ENCODE measurements at places on chromosomes 3 and 15.
A peak's percentile ranks its signal among the peaks of the same experiment; 100 is the strongest.

DNA sequence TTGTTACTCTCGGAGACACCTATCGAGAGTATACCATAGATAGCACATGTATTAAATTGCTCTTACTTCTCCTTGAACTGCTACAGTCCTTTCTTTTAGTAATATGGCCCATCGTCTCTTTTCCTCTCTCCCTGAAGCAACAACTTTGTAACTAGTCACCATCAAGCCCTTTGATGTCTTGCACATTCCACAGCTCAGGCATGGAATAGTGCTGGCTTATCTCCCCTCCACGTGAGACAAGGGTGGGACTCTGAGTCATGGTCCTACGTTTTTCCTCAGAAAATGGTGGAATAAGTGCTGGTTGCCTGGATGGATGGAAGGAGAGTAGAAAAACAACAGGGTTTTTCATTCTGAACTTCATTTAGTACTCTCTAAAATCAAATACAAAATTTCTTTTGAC lies 163.3 kb upstream of the MBNL1 start:
- DNase-seq = no peak

DNA sequence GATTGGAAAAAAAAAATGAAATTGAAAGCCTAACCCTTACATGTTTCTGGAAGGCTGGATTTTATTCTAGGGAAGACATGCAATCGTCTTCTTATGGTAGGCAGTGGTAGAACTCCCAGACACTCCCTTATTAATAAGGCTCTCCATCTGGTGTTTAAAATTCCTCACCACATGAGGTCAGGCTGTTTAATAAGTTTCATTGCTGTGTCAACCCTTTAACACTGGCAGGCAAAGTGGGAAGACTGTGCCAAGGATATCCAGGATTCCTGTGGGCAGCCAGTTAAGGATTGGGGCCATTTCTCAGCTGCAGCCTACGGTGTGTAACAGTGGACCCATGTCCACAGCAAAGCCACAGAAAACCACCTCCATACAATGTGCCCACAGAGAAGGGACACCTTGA lies 225.5 kb upstream of the CHRM5 start:
- no peak for DNase-seq

GRCh38 chr3:136835813-136836510 lies 17.0 kb downstream of the SLC35G2 start:
- no peak for DNase-seq

- no peak for DNase-seq
Observed at GRCh38 chr15:100055821-100056220, 286.0 kb downstream of the ADAMTS17 start.

- DNase-seq = no peak
Observed at GRCh38 chr3:126259411-126260391, 79.3 kb upstream of the ALDH1L1 start.

DNA sequence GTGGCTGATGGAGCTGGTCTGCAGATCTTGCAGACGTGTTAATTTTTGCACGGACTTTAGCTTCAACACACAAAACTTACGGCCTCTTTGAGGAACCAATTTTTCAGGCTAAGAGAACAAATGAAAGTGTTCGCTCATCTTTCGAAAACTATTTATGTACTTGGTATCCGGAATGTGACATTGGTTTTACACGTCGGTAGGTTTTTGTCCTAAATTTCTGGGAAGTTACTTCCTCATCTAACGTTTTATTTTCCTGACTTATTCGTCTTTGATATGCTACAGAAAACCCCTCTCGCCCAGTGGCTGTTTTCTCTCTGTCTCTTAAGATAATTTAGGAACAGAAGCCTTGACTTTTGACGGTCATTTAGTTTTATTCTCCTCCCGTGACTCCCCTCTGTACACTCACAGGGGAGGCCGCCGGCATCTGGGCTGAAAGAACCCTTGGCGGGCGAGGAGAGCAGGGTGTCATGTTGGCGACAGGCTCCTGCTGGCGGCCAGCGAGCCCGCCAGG lies 834 bp upstream of the GREM1 start:
- no peak for DNase-seq

GRCh38 chr3:72492240-72492639 lies 356.0 kb downstream of the SHQ1 start:
- no peak for DNase-seq

DNA sequence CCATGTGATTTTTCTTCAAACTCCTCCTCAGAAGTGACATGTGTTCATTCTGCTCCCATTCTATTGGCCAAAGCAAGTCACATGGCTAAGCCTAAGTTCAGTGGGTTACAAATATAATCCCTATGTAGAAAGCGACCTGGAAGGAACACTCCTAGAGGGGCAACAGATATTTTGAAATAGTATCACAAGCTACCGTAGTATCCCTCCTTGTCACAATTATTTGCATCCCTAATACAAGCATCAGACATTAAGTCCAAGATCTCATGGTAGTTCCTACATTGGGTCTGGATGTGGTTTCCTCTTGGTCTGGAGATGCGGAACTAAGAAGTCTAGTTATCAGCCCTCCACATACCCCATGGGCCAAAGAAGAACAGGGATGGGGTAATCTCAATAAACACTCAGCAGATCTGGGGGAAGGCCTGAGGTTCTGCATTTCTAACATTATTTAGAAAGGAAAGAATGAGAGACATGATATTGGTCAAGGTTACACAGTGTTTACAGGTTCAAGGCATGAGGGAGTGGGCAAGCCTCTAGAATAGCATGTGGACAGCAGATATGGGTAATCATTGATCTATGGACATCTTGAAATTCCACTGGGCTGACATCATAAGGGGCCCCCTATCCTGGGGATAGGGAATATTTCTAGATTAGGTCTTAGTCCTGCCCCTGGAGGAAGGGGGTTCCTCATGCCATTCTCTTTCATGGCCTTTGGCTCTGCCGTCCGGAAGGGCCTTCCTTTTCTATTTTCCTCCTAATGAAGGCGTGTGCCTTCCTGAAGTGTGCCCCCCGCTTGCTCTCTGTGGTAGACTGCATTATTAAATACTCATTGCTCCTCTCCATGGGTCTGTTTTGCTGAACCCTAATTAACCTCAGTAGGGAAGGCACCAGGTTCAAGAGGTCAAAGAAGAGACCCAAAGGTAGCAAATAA lies 17.8 kb upstream of the ABHD2 start:
- DNase-seq = no peak

DNA sequence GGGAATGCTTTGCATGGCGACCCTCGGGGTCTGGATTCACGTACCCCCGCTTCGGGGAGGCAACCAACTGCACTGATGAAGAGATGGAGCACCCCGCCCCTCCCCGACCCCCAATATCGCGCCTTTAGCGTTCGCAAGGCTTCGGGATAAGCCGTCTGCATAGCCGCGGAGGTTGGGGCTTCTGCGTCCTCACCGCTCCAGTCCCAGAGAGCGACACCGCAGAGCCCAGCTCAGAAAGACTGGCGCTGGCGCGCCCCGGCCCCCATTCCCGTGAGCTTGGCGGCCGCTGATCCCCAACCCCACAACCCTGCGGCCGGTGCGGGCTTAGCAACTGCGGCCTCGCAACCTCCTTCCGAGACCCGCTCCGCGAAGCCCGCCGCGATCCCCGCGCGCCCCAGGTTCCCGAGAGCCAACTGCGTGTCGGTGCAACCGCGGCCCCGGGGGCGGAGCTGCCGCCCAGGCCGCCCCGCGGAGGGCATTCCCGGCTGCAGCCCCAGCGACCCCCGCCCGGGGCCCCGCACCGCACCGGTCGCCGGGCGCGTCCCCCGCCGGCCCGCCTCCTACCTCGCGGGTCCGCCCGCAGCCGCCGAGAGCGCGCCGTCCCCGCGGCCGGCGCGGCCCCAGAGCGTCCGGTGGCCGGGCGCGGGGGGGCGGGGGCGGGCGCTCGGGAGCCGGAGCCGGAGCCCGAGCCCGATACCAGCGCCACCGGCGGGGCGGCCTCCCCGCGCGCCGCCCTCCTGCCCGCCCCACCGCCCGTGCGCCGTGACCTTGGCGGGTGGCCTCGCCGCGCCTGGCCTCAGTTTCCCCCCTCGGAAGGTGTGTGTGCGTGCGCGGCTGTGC lies 79.5 kb downstream of the IQSEC1 start:
- DNase-seq = no peak

DNA sequence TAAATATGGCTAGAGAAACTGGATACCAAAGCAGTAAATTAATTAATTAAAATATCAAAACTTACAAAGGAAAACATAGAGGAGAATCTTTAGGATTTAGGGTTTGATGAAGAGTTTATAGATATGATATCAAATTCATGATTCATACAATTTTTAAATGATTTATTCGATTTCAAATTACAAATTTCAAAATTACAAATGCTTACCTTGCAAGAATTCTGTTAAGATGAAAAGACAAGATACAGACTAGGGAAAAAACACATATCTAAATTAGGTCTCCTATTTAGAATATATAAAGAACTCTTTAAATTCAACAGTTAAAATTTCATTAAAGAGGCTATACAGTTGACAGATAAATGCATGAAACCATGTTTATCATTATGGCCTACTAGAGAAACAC lies 930.7 kb downstream of the ZPLD1 start:
- no peak for DNase-seq

DNA sequence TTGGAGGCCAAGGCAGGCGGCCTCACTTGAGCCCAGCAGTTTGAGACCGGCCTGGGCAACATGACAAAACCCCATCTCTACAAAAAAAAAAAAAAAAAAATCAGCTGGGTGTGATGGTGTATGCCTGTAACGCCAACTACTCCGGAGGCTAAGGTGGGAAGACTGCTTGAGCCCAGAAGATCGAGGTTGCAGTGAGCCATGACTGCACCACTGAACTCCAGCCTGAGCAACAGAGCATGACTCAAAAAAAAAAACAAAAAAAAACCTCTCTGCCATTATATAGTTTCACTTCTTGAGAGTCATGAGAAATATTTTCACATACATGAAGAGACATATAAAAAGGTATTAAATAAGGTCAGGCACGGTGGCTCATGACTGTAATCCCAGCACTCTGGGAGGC lies 45.9 kb upstream of the CP start:
- no peak for DNase-seq

DNA sequence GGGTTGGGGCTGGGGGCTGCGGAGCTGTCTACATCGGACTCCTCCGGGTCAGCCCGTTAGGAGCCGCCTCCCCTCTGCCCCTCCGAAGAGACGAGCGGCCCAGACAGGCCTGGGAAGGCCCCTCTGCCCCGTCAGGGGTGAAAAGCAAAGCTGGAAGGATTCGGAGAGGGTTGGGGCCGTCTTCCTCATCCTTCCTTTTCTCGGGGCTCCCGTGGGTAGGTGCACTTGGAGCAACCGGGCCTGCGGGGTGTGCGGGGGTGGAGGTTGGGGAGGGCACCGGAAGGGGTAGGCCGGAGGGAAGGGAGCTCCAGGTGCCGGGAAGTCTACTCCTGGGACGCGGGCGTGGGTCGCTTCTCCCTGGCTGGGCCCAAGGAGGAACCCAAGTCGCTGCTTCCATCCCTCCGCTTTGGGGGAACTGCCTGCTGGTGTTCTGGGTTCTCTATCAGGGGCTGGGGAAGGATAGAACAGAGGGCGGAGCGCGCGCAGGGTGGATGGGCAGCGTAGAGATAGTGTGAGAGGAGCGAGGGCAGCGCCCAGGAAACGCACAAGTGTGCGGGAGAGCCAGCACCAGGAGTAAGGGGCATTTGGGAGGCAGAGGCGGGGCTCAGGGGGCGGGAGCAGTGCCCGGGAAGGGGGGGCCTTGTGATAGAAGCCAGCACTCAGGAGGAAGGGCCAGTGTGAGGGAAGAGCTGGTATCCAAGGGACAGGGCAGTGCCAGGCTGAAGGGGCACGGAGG lies 590 bp downstream of the POLR2H start:
- DNase-seq = peak; percentile 27

DNA sequence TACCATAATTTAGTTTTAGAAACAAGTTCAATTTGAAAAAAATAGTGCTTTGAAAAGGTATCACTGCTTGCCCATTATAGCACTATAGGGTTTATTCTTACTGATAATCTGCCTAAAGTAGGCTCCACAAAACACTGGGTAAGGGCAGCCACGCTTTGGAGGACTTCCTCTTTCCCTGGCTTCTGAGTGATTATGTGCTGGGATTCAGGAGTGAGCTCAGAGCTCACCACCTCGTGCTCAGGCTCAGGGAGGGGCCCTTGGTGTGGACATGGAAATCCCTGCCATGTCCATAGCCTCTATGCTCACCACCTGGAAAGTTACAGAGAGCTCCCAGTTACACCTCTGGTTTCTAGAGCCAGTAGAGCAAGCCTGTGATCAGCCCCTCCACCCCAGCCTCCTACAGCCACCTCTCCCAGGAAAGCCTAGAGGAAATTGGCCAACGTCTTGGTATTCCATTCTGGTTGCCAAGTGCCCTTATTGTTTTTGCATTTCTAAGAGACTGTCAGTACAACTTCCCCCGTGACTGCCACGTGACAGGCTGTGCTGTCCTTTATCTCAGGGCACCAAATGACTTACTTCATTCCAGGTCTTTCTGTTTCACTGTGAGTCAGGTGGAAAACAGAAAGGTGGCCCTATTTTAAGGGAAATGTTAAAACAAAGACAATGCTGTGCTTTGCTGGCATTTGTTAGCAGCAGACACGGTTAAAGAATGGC lies 316.0 kb downstream of the RORA start:
- DNase-seq = no peak

DNA sequence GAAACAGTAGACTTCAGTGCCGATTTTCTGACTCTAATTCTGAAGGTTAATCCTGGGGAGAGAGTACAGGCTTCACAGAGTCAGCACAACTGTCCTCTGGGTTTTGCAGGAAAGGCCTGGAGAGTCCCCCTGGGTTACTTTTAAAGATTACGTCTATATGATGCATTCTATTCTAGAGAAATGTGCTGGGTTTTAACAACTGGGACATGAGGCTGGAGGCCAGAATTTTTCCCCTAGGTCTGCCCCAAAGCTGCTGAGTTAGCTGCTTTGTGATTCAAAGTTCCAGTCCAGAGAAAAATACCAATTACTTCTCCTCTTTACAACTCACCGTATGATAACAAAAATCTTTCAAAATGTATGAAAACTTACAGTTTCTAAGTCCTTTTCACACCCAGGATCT lies 240.7 kb upstream of the TPRG1 start:
- no peak for DNase-seq

DNA sequence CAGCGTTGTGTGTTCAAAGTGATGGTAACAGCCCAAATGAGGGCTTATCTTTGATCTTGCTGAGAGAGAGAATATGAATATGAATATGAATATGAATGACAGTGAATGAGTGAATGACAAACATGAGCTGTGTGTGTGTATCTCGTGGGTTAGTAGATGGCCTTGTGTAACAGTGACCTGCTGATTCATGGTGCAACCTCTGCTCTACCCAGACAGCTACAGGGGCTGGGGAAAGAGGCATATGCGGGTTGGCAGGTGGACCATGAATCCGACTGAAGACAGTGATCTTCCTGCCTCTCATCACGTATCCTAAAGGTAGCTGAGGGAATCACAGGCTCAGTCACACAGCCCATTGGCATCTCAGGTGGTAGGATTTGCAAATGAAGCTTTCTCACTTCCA lies 58.2 kb downstream of the CHDH start:
- DNase-seq = no peak

- no peak for DNase-seq
Observed at GRCh38 chr3:79040091-79040490, 727.7 kb downstream of the ROBO1 start.

All from activated CD4-positive, alpha-beta T cell treated with anti-CD3 and anti-CD28 coated beads, Interleukin-2, amount 50 U/mL, for 4 hours (primary cell).